ENCODE measurements at places on chromosomes 7 and 10.

DNA sequence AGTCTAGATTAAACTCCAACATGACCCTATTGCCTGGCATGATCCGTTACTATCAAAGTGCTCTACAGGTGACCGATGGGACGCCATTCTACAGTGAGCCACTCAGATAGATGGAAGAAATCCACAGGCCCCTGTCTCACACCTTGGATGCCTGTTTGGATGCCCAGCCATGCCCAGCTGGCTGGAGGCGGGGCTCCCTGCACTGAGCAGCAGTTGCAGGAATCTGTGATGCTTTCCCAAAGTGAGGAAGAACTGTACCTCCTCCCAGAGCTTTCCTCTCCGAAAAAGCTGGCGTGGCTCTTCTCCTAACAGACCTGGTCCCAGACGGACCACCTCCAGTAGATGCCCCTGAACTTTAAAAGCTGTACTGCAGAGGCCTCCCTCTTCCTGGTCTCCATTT, 253.3 kb downstream of the ELMO1 start:
- no peak for DNase-seq

GRCh38 chr7:94047956-94048355, 43.8 kb upstream of the BET1 start:
- DNase-seq: no peak

- DNase-seq: no peak
Measured at GRCh38 chr10:103654925-103655324, 161.4 kb downstream of the NEURL1 start.

- no peak for DNase-seq
Measured at GRCh38 chr10:29767968-29768367, 133.2 kb upstream of the SVIL start.

- DNase-seq: peak; percentile 78
Measured at GRCh38 chr7:77799078-77799964, 748 bp downstream of the PHTF2 start.

- no peak for DNase-seq
Measured at GRCh38 chr10:127552446-127552845, 3.3 kb downstream of the NPS start.

DNA sequence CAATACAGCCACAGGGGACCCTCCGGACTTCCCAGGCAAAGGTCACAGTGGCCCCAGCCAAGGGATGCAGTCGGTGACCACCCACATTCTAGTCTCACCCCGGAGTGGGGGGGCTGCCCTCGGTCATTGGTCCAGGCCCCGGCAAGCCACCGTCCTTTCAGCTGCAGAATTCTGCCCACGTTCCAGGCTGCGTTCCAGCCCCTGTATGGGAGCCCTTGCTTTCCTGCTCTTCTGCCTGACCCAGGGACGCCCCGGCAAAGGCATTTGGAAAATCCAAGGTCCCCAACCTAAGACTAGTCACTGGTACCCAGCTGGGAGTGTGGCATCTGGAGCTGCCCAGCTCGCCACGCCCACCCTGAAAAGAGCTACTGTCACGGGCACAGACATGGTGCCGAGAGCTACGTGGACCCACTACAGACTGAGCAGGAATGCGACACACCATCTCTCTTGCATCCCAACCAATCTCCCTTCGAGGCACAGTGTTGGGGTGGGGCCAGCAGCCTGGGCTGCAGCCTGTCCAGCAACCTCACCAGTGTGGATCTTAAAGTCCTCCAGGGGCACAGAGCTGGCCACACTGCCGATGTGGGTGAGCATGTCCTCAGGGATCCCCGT, 18.6 kb downstream of the OGDHL start:
- DNase-seq: no peak

- no peak for DNase-seq
Measured at GRCh38 chr7:87735360-87735759, 107.2 kb downstream of the RUNDC3B start.

GRCh38 chr7:132249256-132249971, 326.9 kb downstream of the PLXNA4 start:
- DNase-seq: peak; percentile 56

GRCh38 chr10:12937527-12937926, 64.0 kb downstream of the CCDC3 start:
- DNase-seq: no peak

DNA sequence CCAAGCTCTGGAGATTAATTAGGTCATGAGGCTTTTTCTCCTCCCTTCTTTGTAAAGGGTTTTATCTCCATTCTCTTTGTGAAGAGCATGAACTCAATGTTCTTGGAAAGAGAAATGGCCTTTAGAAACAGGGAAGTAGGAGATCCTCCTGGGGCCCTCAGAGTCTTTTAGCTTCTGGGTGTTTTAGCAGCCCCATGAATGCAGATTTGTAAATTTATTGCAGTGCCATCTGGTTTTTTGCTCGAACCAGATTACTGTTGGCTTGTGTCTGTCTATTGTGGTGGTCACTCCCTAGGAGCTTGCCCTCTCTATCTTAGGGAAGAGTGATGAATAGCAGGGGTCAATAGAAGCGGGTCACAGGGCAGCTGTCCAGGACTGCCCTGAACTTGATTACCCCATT, 110.6 kb downstream of the BTRC start:
- no peak for DNase-seq

DNA sequence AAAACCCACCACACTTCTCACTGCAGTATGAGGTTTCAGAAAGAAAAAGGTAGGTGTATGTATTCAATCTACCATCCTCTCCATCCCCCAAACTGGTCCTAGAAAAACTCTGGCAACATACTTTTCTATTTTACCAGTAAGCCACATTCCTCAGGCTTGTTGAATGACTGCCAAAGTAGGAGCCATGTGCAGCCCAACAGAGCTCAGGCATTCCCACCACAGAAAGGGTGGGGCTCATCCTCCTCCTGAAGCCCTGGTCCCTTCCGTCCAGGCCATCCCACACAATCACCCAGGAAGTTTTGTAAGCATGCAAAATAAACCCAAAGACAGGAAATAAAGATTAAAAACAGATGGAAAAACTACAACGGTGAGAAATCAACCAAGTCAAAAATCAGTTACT, 57.2 kb downstream of the MAD1L1 start:
- DNase-seq: no peak

GRCh38 chr7:116122972-116123595, 87.3 kb upstream of the TES start:
- DNase-seq: no peak

DNA sequence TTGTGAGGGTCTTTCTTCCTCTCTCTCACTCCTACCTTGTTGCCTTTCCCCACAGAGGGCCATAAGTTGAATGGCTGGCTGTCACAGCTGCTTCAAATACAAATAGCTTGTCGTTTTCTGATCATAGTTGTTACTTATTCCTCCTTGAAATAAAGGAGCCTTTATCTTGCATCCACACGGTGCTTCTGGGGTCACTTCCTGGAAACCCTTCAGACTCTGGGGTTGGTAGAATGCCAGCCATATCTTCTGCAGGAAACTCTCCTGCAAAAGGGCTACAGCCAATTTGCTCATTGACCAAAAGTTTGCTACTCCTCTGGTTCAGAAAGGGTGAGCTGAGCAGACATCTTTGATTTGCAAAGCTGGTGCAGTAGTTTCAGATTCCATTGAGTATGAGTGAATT, 70.4 kb downstream of the FAM185A start:
- no peak for DNase-seq

DNA sequence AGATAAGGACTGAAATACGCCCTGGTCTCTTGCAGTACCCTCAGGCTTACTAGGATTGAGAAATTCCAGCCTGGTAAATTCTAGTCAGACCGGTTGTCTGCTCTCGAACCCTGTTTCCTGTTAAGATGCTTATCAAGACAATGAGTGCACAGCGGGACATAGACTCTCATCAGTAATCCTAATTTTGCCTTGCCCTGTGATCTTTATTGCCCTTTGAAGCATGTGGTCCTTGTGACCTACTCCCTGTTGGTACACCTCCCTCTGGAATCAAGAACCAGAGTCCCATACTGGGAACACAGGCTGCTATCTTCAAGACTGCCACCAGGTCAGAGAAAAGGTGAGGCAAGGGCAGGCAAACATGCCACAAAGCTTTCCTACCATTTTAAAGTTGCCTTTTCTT, 7.2 kb downstream of the C10orf53 start:
- no peak for DNase-seq

- no peak for DNase-seq
Measured at GRCh38 chr10:69838418-69838817, 36.7 kb downstream of the COL13A1 start.

- no peak for DNase-seq
Measured at GRCh38 chr7:21251151-21251800, 176.6 kb upstream of the SP4 start.

GRCh38 chr10:88333248-88333630, 249.9 kb downstream of the RNLS start:
- no peak for DNase-seq

DNA sequence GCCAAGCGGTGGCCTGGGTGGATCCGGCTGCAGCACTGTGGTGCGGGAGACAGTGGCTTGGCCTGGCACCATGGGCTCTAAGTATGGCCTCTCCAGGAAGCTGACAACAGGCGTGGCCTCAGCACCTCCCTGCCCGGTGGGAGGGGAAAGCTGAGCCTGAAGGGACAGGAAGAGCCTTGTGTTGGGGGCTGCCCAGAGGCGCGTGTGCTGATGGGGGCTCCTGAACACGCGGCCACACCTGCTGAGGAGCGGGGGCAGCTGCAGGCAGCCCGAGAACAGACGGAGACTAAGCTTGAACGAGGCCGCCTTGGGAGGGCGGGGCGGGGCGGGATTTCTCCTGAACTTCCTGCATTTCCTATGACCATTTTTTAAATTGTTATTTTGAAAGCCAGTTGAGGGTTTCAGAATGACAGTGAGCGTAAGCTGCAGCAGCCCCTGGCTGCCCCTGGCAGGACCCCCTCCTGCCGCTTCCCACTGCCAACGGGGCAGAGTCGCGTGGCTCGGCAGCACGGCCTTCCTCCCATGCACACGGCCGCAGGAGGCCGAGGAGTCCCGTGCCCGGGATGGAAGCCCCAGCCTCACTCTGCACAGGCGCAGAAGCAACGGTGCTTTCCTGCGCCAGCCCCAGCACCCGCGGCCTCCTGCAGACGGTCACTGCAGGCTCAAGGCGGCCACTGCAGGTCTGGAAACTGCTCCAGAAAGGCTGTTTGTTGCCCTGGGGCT, 43.2 kb downstream of the DPYSL4 start:
- peak; percentile 80 for DNase-seq

GRCh38 chr10:124340033-124340760, 78.5 kb downstream of the OAT start:
- no peak for DNase-seq

DNA sequence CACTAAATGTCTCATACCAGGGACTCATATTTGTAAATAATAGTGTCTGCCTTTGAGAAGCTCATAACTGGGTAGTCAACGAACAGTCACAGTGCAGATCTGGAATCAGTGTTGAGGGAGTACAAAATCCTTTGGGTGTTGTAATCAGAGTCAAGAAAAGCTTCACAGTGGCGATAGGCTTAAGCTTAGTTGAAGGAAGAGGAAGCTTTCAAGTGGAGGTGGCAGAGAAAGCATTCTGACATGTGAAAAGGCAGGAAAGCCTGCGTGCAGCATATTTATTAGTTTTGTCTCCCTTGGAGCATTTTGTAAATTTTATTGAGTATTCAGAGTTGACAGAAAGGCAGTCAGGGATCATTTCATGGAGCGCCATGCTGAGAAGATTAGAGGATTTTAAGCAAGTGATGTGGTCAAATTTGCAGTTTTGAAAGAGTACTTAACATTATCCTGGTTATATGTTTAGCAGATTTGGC, 104.9 kb downstream of the ADK start:
- DNase-seq: no peak

DNA sequence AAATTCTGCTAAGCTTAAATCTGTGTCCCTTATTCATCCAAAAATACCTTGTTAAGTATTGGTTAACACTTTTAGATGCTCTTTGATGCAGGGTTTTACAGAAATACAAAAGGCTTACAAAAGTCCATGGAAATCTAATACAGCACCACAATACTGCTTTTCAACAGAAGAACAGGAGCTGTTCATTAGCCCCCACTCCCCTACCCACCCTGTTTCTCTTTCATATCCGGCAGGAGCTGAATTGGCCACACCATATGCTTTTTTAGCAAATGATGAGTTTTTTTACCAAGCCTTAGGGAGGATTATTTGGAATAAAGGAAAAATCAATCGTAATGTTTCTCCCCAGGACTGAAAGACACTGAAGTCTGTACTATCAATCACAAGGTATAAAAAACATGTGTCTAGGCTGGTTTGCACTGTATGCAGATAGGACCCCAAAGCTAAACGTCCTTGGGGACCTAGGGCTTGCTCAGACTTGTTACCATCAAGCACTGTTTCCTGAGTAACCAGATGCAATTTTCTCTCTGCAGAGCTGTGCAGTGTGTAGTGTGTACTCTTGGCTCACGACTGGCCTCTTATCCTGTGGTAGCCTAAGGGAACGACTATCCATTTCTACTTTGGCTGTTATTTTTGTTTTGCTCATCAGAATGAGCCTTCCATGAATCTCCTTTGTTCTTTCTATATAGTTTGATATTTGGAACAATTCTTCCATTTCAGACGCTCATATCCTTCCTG, 143.3 kb upstream of the LRGUK start:
- DNase-seq: no peak

GRCh38 chr7:131111081-131111576, 216.5 kb upstream of the MKLN1 start:
- DNase-seq: no peak

- no peak for DNase-seq
Measured at GRCh38 chr10:3773460-3774017, 11.5 kb downstream of the KLF6 start.

DNA sequence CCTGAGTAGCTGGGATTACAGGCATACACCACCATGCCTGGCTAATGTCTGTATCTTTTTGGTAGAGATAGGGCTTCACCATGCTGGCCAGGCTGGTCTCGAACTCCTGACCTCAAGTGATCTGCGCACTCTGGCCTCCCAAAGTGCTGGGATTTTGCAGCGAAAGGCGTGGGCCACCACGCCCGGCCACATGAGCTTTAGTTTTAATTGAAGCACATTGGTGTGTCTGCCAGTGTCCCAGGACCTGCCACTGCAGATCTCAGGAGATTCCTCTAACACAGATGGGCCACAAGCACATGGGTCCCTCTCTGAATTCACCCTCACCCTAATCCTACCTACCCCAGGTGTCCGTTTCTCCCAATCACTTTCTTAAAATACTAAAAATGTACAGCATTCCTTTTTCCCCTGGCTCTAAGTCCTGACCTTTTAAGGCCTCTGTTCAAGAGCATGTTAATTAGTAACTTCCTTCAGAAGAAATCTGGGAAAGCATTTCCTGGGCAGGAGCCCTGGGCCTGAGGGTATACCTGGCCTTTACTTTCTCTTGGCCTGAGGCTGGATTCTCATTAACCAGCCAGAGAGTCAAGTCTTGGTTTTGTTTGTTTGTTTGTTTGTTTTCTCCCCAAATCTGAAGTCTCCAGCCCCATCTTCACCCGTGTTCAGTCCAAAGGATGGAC, 82.6 kb downstream of the PRPF18 start:
- DNase-seq: no peak

GRCh38 chr7:76220185-76221057, 18.7 kb downstream of the SRRM3 start:
- no peak for DNase-seq

- DNase-seq: no peak
Measured at GRCh38 chr7:132084776-132085388, 491.4 kb downstream of the PLXNA4 start.

GRCh38 chr7:142866361-142867096, 11.7 kb downstream of the EPHB6 start:
- DNase-seq: no peak
